Activated CD4-positive, alpha-beta T cell treated with anti-CD3 and anti-CD28 coated beads, Interleukin-2, amount 10 ng/mL, durations not matched to agents 7 days and 5 days (primary cell): ENCODE measurements at places on chromosomes 11 and 22.

DNA sequence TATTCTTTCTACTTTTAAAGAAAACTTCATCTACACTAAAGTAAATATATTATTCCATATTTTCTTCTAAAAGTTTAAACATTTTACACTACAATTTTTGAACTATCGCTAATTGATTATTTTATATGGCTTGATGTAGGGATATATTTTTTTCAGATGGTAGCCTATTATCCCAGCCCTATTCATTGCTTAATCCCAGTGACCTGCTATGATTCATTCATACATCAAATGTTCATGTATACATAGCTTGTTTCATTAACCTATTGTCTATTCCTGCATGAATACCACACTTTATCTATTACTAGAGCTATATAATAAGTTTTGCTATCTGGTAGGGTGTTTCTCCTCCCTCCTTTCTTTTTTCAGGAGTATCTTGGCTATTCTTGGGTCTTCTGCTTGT is 5.0 kb upstream of the ROBO4 start:
- DNase-seq, result no peak

DNA sequence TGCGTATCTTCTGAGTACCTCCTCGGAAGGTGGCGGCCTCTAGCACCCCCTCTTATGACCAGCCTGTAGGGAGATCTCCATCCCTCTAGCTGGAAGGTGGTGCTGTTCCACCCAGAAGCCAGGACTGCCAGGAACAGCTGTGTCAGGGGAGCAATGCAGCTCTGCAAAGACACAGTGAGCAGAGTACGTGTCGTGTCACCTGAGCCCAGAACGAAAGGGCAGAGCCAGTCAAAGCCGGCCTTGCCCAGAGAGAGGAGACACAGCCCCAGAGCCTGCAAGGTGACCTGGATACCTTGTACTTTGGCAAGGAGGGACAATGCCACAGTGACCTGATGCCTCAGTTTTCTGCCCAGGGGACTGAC is 18.7 kb upstream of the IGSF9B start:
- DNase-seq, result no peak

DNA sequence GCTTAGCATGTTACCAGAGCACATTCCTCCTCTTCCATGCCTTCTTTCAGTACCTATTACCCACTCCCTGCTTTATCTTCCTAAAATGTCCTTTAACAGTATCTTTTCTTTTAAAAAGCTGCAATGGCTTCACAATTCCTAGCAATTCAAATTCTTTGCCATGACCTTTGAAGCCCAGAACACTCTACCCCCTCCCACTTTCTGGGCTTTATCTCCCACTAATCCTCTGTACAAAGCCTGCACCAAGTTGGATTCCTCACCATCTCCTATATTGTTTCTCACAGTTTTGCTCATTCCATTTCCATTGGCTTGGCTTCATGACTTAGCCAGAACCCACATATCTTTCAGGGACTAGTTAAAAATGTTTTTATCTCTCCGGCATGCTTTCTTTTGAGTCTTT is 80.9 kb downstream of the FAM76B start:
- no peak for DNase-seq

- no peak for DNase-seq
These were observed 291.4 kb downstream of the ST3GAL4 start for GRCh38 chr11:126646701-126647557.

DNA sequence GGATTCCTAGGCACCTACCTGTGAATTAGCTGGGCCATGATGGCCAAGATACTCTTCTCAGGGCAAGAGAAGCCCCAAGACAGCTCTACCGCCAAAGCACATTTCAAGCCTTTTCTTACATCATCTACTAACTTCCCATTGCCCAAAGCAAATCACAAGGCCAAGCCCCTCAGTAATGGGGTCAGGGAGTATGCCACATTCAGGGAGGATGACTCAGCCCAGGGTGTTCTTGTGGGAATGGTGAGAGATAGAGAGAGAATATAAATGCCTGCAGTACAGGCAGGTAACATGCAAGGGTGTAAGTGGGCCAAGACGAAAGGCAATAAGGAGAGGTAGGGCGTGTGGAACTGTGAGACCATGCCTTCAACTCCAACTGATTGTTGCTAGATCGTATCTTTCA is 162.5 kb upstream of the ISX start:
- DNase-seq, result no peak

DNA sequence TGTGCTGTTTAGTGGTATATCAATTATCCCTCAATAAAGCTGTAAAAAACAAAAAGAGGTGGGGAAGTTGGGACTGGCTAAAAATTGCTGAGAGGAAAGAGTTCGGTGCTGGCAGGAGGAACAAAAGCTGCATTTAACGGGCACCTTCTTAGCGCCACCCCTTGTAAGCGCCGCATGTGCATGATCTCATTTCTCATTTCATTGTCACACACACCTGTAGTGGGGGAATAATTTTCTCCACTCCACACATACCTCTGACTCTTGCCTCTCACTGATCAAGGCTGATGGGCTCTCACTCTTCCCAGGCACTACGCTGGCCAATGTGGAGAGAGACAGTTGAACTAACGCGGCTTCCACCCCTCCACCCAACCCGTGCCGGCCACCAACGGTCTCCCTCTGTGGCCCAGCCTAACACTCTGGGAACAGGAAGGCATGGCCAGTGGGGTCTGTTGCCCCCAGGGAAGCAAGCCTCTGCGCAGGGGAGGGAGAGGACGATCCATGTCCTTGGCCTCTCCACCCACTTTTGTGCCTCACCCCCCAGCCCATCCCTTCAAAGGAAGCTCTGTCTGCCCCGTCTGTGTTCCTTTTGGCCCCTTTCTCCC is 186.7 kb upstream of the SYT13 start:
- DNase-seq, result no peak

DNA sequence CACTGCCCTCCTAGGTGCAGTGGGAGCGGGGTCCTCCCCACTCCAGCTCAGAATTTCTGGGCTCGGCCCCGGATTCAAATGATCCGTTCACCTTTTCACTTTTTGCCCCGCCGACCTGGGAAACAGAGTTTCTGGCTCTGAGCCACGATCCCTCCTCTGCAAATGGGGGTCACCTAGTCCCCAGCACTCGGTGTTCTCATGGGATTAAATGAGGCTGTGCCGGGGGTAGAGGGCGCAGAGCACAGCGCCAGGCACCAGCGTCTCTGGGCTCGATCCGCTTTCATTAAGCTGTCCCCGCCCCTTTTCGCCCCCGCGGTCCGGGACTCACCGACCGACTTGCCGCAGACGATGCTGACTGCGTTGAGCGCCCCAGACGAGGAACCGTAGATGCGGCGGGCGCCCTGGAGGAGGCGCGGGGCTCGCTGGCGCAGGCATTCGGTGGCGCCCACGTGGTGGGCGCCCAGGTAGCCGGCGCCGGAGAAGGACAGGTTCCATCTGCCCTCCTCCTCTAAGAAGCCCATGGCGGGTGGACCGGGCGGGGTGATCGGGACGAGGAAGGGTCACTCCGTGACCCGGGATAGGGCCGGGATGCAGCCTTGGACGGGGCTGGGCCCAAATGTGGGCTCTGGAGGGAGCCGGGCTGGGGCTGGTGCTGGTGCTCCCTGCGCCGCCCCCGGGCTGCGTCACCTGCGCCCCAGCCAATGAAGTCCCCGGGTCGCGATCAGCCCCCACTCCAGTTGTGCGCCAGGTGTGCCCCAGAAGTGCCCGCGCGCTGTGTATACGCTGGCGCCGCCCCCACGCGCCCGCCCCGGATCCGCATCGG is at the start of gene PNPLA5:
Gene PNPLA5 (minus strand): TSS at position 654 of the 823 bp plus-strand sequence. CDS start 133 bp downstream, at position 521.
- DNase-seq, result no peak

DNA sequence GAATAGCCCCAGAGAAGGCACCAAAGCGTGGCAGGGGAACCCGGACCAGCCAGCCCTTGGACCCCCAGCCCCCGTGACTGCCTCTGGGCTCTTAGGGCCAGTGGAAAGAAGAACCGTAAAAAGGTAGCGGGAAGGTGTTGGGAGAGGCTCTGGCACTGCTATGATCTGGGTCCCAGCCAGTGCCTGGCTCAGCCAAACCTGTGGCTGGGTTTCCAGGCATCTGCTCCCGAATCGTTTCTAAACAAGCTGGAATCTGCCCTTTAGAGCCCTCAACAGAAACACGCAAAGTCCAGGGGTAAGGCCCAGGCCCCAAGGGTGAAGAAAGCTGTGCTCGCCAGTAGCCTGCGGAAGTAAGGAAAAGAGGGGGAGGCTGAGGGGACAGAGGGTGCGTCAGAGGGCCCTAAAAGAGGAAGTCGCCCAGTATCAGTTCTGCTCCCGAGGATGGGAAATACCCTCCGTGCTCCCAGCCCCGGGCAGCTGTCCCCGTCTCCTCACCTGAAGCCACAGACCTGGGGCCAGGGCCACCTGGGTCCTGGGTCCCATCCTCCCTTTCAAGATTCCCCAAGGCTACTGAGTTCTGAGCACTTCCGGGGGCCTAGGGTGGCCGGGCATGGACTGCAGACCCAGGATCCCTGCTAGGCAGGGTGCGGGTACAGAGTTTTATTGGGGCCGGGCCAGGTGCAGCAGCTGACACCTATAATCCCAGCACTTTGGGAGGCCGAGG is 24.7 kb downstream of the IL10RA start:
- no peak for DNase-seq

- DNase-seq, result no peak
These were observed 13.9 kb upstream of the MAML2 start for GRCh38 chr11:96356848-96357247.

- no peak for DNase-seq
These were observed 185.7 kb downstream of the BLID start for GRCh38 chr11:121930004-121930965.

GRCh38 chr22:27749597-27750225 is 51.8 kb downstream of the MN1 start:
- DNase-seq, result no peak

DNA sequence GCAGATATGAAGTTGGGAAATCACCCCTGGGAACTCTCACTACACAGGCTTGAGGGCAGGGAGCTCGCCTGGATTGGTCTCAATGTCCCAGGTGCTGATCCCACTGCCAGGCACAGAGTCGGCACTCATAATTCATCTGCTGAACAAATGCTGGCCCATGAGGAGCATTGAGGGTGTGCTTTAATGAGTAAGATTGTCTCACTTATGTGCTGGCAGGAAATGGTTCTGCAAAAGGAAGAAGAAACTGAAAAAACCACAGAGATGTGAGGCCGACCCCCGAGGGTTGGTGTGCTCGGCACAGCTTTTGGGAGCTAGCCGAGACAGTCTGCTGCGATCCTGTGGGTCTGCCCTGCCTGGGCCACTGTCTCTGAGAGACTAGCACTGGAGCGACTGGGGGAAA is 9.4 kb downstream of the PLAAT2 start:
- DNase-seq, result peak; percentile 64

DNA sequence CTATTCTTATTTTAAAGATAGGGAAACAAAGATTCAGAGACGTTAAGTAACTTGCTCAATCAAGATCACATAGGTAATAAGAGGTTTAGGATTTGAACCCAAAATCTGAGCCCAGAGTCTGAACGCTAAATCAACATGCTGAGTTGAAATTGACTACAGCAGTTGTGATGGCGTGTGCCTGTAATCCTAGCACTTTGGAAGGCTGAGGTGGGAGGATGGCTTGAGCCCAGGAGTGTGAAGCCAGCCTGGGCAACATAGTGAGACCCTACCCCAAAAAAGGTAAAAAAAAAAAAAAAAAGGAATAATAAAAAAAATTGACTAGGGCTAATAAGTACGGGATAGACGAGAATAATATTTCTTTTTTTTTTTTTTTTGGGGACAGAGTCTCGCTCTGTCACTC is 1.4 kb upstream of the NR1H3 start:
- DNase-seq, result no peak

DNA sequence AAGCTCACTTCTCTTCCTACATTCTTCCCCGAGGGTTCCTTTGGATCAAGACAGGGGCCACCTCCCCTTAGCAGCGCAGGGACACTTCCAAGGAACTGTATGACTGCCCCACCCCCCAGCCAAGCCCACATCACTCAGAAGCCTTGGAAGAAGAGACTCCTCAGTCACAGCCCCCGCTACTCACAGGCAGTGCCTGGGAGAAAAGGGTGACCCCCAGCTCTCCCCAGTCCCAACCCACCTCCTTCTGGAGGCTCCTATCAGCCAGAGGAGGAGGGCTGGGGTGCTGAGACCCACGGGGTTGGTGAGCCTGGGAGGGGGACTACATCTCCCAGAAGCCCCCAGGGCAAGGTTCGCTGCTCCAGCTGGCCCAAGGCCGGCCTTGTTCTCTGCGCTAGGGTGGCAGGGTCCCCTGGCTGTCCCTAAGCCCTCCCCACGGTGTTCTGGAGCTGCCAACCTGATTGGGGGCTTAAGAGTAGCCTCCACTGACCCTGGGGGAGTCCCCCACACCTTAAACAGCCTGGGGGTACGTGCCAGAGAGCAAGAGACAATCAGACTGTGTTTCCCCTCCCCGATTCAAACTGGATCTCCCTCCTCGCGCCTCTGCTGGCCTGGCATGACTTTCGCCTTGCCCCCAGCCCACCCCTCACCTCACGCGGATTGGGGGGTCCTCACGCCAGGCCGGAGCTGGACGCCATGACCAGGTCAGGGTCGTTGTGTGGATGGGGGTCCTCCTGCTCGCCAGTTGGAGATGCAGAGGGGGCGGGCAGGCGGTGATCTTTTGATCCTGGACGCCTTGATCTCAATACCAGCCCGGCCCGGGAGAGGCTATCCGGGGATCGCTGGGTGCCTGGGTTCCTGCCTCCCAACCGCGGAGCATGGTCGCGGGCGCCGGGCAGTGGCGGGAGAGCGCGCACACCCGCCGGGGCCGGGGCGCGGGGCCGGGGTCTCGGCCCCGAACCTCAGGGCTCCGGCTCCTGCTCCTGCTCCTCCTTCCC is 838 bp downstream of the BCL9L start:
- peak; percentile 59 for DNase-seq

DNA sequence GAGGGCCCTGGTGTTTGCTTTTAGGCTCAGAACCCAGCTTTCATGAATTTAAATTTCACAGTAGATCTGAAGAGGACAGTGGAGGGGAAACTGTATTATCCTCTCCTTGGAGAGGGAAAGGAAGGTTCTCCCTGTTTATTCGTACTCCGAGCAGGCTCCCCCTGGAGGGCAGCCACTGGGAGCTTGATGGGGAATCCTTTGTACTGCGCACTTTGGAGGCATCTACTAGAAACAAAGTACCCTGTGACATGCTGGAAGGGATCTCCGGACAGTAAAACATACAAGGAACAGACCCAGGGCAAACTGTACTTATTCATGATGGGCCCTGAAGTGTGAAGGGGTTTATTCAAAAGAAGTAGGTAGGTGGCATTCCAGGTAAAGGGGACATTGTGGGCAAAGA is 27.2 kb downstream of the NAV2 start:
- no peak for DNase-seq

- no peak for DNase-seq
These were observed 1.8 kb downstream of the MGAT3 start for GRCh38 chr22:39458444-39459083.

DNA sequence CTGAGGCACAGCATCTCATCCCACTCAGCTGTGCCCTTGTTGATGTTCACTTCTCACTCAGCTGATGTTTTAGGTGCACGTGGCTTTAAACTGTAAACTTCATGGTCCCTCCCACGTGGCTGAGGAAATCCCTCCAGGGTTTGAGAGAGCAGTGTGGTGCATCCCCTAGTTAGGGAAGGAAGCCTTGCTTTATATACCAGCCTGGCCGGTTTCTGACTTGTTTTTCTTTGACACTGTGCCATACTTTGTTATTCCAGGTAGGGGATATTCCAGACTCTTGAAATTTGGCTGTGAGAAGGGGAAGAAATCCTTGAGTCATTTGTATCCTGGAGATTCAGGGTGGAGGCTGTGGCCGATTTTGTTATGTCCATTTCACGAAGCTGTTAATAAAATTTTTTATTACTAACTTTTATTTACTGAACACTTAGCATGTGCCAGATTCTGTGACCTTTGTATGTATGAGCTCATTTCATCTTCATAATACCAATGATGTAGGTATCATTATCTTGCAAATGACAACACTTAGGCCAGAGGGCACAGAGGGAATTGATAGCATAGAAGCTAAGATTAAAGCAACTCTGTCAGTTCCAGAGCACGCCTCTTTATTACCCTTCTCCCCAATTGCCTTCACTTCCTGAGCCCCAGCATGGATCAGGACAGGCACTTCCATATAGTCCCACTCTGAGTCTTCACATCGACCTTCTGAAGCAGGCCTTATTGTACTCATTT is 116.6 kb downstream of the NAV2 start:
- no peak for DNase-seq
